HL-60 (cell line): ENCODE measurements at places on chromosomes 6 and 20.

GRCh38 chr6:1947922-1948321 lies 297.5 kb downstream of the GMDS start:
- DNase-seq, result no peak

DNA sequence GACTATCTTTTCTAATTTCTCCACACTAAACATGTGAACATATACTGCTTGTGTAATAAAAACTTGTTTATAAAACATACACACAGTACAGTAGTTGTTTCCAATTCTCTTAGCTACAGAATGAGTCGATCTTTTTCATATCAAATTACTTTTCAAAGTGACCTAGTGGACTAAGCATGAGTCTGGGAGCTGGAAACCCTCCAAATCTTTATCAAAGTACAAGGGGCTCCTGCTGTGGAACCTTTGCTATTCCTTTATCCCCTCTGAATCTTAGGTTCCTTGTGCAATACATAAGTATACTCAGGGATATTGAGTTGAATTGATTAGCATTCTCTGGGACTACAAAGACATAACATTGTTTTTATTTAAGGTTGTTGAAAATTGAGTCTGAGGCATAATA lies 48.7 kb upstream of the TAB2 start:
- no peak for DNase-seq

DNA sequence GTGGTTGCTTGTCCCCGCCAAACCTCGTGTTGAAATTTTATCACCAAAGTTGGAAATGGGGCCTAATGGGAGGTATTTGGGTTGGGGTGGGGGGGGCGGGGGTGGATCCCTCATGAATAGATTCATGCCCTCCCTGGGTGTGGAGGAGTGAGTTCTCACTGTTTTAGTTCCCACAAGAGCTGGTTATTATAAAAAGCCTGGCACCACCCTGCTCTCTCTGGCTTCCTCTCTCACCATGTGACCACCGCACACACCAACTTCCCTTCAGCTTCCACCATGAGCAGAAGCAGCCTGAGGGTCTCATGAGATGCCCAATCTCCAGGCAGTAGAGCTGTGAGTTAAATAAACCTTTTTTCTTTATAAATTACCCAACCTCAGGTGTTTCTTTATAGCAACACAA lies 111.3 kb downstream of the PRDM1 start:
- DNase-seq, result no peak

DNA sequence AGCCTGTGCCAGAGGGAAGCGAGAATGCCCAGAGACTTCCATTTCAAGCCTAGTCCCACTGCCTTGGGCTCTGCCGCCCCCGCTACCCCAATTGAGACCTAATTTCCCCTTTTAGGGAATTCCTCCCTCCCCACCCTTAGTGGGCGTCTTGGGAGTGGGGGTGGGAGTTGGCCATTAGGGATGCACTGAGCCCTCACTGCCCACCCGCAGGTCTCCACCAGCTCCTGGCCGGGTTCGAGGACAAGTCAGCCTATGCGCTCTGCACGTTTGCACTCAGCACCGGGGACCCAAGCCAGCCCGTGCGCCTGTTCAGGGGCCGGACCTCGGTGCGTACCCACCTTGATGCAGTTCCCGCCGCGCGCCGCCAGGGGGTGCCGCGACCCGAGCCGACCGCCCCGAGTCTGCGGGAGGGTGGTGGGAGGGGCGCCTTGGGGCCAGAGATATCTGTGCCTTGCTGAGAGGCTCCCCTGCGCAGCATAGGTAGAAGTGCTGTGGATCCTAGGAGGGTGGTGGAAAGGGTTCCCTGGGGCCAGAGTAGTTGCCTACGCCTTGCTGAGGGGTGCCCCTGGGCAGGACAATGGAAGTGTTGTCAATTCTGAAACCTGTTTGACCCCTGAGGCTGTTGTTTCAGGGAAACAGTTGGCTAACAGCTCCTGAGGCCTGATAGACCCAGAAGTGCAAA lies 9.2 kb downstream of the ITPA start:
- no peak for DNase-seq

- DNase-seq, result no peak
These were observed 104.5 kb downstream of the ADAT2 start for GRCh38 chr6:143346004-143346403.

GRCh38 chr6:90488816-90489215 lies 98.1 kb downstream of the MAP3K7 start:
- DNase-seq, result no peak

DNA sequence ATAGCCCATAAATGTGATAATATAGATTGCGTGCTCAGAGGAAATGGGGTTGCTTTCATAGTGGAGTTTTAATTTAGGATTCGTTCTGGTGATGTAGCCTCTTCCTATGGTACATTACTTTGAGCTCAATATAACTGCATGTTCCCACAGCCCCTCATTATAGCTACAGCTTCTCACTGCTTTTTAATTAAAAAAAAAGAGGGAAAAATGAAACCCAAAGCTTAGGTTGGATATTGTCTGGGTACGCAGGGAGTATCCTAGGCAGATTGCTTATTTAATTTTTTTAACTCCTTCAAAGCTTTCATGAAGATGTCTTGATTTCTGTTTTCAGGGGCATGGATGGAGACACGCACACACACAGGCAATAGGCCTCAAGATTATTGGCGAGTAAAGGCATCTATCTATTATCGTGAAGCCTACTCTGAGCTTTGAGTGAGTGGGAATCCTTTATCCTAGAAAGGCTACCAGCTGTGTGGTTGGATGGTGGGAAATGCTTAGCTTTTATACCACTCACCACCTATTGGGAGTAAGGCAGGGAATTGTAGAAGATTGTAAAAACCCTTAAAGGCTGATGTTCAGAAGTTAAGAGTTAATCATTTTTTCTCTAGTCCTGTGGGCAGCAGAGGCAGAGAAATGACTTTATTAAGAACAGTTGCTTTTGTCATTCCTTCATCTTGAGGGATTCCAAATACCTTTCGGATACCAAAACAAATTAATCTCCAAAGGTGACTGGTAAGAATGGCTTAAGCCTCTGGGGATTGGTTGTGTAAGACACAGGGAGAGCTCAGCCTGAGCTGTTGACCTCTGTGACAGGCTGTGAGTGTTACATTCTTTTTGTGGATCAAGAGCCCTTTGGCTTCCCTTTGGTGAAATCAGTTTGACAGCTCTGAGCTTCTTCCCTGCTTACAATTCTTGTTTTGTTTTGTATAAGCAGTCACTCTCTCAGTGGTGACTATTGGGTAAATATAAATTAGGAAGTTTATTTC lies 33.4 kb downstream of the CTNNBL1 start:
- DNase-seq, result no peak
